ENCODE measurements at places on chromosomes 2 and 18. TPM values are rescaled to one million over a fixed set of nuclear protein-coding genes. Genes with fewer than 3 reads are reported as not detected.

DNA sequence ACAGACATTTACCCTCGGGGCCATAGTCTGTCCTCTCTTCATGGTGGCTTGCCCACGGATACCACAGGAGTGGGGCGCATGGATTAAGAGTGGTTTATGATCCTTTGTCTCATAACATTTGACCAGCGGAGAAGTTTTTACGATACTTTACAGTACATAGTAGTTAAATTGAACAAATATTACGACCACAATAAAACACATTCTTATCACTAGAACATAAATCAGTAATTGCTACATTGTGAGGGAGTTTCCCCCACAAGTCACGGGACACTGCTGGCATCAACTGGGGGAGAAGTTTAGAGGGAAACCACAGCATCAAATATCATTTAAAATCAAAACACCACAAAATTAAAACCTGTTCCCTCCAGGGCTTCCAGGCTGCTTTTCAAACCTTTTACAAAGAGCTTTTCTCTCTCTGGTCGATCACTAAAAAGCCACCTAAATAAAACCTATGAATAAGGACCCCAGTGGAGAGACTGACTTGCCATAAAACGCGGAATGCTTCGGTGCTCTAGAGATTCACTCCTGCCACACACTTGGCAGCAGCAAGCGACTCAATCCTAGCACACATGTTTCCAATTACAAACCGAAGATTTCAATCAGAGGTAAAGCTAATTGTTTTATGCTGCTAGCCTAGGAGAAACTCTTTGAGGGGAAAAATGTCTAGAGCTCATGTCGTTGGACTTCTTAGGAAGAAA is 173.7 kb upstream of the HNRNPA3 start:
- DNase-seq = no peak

TDRD15 gene
- not detected for total RNA-seq

ALMS1 gene
- 6.4 TPM for total RNA-seq

GRCh38 chr18:36947820-36948348 is 119.0 kb downstream of the KIAA1328 start:
- DNase-seq = no peak

DNA sequence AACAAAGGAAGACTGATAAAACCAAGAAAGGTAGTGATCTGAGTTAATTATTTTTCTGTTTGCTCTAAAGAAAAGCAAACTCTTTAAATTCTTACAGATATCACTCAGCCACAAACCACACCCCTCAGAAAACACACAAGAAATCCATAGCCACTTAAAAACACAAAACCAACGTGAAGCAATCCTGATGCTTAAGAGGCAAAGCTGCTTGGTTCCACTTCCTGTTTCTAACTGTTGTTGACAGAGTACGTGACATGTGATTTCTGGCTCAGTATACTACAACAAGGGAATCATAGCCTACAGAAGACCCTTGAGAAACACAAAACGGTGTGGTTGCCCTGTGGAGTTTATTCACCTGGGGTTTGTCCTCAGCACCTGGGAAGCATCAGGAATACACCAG is 240.9 kb upstream of the APCDD1 start:
- no peak for DNase-seq

RESP18 gene
- total RNA-seq = not detected

DNA sequence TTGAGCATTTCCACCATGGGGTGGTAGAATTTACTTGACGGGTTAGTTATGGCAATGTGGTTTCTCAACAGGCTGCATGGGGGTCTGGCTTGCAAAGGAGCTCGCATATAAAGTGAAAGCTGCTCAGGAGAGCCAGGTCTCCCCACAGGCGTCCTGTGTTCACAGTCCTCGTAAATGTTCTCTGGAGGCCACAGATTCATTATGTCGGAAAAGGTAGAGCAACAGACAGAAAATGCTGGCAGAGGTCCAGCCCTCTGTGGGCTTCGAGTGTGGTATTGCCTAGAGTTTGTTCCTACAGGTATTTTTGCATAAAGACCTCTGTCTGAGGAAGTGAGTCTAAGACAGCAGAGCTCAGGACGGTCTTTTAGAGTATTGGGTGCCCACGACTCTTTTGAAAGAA is 96.4 kb downstream of the CDCA7 start:
- no peak for DNase-seq

DNA sequence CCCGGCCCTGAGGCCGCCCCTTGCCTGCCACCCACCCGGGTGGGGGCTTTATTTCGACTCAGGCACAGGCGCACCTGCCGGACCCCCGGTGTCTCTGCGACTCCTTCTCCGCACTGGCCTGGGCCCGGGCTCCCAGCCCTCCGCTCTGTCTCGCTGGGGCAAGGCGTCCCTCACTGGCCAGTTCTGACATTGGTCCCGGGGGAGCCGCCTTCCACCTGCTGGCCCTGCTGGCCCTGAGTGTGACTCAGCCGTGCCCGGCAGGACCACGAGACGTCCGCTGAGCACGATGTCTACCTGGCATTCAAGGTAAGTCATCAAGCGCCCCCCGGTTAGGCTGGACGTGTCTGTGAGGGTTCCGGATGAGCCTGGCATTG is 131.5 kb upstream of the CTDP1 start:
- no peak for DNase-seq

DNA sequence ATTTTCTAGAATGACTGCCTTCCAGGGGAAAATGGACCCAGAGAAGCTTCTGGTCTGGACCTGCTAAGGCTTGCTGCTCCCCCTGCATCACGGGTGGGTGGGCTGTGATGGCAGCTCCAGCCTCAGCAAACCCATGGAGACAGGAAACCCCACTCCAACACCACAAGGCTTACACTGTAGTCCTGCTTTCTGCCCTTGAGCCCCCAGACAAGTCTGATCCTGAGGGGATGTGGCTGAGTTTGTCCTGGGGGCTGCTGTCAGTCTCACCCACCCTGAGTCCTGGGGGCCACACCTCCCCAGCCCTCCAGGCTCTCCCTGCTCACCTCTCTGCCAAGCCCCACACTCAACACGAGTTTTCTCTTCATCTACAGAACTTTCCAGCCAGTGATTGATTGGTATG is 279.4 kb downstream of the EIPR1 start:
- no peak for DNase-seq

Measured in Caki2 (cell line).